ENCODE measurements at places on chromosomes 3 and 15. TPM values are rescaled to one million over a fixed set of nuclear protein-coding genes. Genes with fewer than 3 reads are reported as not detected.

LIPC gene
- total RNA-seq, result not detected

DNA sequence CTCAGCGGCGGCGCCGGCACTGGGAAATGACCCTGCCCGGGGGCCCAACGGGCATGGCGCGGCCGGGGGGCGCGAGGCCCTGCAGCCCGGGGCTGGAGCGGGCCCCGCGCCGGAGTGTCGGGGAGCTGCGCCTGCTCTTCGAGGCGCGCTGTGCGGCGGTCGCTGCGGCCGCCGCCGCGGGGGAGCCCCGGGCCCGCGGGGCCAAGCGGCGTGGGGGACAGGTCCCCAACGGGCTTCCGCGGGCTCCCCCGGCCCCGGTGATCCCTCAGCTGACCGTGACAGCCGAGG is 172 bp downstream of the ITPKA start:
- no peak overlapping the region for H3K27ac ChIP-seq
- no peak for DNase-seq
- H3K4me1 ChIP-seq, result peaks cover 13% of the 10 kb centered on the region
- no peaks in the 10 kb centered on the region for H3K36me3 ChIP-seq
- no peak overlapping the region for H3K4me3 ChIP-seq

GRCh38 chr15:97504031-97504792 is 456.3 kb upstream of the ARRDC4 start:
- no peak overlapping the region for H3K27ac ChIP-seq
- no peaks in the 10 kb centered on the region for H3K27me3 ChIP-seq
- H3K4me3 ChIP-seq, result no peak overlapping the region
- H3K36me3 ChIP-seq, result no peaks in the 10 kb centered on the region

ITIH1 gene
- not detected for total RNA-seq

IL5RA gene
- total RNA-seq, result not detected

DNA sequence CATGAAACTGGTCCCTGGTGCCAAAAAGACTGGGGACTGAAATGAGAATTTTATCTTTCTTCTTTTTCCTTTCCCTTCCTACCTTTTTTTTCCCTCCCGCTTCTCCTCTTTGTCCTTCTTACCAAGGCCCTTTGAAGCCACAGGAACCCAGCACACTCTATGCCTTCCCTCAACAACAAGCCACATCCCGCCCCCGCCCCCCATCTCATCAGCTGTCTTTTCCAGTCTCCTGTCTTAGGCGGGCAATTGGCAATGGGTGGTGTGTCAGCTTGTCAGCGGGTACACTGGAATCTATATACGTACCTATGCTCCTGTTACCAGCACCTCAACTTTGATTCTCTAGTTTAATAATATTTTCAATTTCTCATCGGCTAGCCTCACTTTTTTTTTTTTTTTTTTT is 56.3 kb upstream of the CHD2 start:
- no peaks in the 10 kb centered on the region for H3K27me3 ChIP-seq
- DNase-seq, result no peak
- H3K4me1 ChIP-seq, result peaks cover 4% of the 10 kb centered on the region
- no peaks in the 10 kb centered on the region for H3K36me3 ChIP-seq

DNA sequence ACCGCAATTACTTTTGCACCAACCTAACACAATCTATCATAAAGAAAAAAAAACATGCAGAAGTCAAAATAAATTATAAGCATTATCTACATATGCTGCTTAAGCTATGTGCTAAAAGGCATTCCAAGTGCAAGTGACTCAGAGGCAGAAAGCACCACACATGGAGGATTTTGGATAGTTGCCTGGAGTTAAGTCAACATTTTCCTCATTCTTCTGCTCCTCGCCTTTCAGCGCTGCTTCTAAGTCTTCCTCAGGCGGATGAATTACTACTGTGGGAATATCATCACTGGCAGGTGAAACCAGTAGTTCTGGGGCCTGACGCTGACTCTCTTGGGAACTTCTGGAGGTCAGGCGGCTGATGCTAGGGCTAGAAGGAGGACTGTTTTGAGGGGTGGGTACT is 53.1 kb downstream of the SLC4A7 start:
- H3K27me3 ChIP-seq, result no peaks in the 10 kb centered on the region
- H3K4me3 ChIP-seq, result no peak overlapping the region
- DNase-seq, result no peak
- no peaks in the 10 kb centered on the region for H3K4me1 ChIP-seq
- H3K27ac ChIP-seq, result no peak overlapping the region
